Stimulated activated CD8-positive, alpha-beta memory T cell treated with anti-CD3 and anti-CD28 coated beads, Interleukin-4, amount 100 ng/mL, for 24 hours (primary cell): ENCODE measurements at places on chromosomes 1 and 21.

DNA sequence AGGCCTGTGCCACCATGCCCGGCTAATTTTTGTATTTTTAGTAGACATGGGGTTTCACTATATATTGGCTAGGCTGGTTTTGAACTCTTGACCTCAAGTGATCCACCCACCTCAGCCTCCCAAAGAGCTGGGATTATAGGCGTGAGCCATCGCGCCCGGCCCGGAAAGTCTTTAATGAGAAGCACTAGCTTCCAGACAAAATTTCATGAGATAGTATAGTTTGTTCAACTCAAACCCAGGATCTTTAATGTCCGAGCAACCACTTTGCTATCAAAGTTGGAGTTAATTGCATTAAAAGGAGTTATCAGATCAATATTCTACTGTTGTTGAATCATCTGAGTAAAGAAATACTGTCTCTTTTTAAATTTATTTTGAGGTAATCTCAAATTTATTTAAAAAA lies 4.8 kb downstream of the TSNAX start:
- no peak for DNase-seq

DNA sequence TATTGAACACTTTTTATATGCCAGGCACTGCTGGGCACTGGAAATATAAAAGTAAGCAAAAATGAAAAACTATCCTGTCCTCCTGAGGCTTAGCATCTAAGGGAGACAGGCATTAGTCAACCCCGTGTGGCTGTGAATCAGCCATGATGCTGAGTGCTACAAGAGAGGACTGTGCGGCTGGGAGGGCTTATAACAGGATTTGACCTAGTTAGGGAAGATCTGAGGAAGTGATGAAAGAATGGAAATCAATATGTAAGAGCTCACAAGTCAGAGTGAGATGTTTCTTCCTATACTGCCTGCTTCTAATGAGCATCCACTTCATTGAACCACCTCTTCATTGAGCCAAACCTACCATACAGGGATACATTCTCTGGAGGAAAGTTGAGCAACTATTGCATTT lies 15.1 kb downstream of the TRIM45 start:
- DNase-seq = no peak

DNA sequence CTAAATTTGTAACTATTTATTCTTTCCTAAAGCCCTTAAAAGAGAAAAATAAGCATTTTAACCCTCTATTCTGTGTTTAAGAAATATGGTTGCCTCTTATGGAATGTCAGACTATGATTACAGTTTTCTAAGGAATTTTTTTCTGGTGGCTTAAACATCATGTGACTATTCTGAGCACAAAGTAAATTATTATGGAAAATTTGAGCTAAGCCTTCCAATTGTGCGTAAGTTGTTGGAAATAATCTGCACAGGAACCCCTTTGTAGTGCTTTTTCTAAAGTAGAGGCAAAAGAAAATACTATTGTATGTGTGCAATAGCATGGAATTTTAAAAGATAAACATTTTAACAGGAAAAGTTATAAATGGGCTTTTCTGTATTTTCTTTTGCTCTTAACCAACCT lies 254.8 kb downstream of the PBX1 start:
- no peak for DNase-seq

- DNase-seq = no peak
Measured at GRCh38 chr1:98660940-98661543, 479 bp upstream of the SNX7 start.

DNA sequence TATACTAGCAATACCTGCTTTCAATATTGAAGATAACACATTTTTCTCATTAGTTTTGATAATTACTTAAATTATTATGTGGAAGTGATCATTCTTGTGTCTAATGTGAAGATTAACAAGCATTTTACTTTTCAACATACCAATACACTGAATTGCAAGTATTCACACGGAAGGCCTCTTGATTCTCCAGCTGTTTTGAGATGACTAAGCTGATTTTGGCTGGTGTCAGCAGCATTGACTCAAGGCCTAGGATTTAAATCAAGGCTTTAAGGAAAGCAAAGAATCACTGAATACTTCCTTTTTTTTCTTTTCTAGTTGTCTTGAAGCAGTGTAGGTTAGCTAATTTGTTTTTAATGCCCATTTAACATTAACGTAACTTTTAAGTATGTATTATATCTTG lies 373.7 kb downstream of the SRGAP2C start:
- DNase-seq = no peak

DNA sequence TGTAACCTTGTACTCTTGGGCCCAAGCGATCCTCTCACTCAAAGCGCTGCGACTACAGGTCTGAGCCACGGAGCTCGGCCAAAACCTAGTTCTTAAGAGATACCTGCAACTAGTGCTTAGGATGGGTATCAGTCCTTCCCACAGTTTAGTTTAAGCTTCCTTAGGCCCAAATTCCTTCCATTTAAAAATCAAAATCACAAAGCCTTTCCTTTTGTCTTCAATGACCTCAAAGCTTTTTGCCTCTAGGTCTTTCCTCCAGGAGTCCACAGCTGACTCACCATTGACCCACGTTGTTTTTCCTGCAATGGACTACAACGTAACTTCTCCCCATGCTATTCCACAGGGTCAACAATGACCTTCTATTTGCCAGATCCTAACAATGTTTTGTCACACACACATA lies 64.0 kb downstream of the APP start:
- no peak for DNase-seq

DNA sequence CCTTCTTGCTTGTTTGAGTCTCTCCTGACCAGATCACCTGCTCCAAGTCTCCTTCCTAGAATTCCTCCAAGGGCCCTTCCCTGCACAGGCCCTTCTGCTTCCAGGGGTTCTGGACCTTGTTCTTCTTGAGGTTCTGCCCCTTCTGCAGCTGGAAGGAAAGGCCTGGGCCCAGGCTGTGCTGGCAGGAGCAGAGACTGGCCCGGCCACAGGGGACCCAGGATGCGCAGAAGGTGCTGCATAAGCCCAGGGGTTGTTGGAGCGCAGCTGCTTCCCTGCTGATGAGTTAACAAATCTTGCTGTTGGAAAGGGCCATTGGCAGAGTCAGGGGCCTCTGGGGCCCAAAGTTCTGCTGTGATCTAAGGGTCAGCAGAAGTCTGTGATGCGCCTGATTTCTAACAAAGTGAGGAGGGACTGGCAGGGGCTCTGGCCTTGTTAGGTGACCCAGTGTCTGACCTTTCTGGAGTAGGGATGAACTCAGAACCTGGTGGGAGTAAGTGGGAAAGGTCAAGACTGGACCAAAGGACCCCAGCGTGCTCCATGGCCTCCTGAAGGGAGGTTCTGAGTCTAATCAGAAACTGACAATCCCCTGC lies 509.8 kb downstream of the PTPRU start:
- no peak for DNase-seq

GRCh38 chr1:109370712-109371340 lies 26.9 kb downstream of the SORT1 start:
- DNase-seq = no peak

DNA sequence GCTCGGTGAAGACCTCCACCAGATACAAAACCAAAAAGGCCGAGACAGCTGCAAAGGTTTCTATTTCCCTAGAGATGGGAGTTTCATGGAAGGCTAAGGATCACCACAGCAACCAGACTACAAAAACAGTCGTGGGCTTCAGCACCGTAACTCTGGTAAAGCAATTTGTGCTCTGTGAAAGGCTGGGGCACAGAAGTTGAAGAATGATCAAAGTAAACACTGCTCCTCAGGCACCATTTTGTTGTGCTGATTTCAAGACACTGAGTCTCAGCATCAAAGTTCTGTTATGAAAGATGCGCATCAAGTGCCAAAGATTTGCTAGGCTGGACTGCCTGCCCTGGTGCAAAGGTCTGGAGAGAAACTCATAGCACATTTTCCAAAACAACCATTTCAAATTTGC lies 116.2 kb downstream of the TGFBR3 start:
- no peak for DNase-seq

DNA sequence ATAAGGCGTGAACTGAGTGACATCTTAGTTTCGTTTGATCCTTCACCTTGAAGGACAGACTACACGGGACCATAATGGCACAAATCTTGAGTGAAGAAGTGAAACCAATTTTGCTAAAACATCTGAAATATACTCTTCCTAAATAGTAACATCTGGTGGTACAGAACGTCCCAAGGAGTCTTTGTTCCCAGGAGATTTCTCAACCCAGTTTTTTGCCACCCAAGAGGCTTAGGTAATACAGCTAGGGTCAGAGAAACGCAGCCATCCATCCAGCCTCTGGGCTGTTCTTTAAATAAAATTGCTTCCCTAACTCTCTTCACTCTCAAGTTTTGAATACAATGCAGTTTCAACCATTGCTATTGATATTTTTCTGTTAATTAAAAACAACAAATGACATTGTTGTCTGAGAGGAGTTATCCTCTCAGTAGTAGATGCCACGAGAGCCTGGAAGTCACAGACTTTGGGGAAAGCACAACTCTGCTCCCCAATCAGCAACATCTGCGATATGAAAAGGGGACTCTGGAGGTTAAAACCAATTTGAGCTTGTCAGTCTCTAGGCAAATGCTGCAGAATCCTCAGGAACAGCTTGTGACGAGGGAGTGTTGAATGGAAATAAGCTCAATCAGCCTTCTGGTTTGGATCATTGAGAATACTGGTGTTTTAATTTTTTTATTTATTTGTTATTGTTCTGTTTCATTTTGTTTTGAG lies 394.3 kb upstream of the ADGRL2 start:
- no peak for DNase-seq

- no peak for DNase-seq
Measured at GRCh38 chr1:53620061-53620855, 118.7 kb downstream of the GLIS1 start.

DNA sequence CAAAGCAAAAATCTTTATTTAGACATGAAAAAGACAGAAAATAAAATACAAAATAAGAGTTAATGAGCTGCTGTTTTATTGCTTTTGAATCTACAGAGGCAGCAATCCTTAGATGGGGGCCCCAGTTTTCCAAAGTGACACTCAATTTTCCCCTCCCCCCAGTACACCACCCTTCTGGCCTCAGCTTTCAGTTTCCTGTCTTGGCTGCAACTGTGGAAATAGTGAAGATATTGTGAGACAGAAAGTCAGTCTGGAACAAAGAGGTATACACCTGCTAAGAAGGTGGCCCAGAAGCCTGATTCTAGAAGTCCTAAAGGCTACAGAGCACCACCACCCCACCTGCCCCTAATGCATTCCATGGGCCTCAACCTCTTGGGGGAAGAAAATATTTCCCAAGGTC lies 1.1 kb upstream of the MTMR11 start:
- DNase-seq = no peak

DNA sequence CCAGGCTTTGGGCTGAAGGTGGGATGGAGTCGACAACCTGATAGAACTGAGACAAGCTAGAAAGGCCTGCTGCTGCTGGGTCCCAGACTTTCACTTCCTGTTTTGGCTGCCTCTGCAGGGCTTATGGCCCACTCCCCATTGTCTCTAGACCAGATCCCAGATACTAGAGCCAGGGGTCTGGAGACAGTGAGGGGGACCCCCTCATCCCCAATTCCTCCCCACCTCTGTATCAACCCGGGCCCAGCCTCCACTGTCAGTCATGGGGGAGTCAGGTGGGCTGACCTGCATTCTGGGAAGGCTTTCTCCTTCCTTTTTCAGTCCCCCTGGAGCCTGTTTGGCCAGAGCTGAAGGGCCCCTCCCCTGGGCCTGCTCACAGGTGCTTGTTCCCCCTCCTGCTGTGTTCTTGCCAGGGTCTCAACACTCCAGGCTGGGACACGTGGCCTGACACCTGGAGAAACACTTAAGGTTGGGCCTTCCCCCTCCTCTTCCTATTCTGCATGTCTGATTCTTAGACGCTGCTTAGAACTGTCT lies 18.0 kb upstream of the ETV3L start:
- no peak for DNase-seq

DNA sequence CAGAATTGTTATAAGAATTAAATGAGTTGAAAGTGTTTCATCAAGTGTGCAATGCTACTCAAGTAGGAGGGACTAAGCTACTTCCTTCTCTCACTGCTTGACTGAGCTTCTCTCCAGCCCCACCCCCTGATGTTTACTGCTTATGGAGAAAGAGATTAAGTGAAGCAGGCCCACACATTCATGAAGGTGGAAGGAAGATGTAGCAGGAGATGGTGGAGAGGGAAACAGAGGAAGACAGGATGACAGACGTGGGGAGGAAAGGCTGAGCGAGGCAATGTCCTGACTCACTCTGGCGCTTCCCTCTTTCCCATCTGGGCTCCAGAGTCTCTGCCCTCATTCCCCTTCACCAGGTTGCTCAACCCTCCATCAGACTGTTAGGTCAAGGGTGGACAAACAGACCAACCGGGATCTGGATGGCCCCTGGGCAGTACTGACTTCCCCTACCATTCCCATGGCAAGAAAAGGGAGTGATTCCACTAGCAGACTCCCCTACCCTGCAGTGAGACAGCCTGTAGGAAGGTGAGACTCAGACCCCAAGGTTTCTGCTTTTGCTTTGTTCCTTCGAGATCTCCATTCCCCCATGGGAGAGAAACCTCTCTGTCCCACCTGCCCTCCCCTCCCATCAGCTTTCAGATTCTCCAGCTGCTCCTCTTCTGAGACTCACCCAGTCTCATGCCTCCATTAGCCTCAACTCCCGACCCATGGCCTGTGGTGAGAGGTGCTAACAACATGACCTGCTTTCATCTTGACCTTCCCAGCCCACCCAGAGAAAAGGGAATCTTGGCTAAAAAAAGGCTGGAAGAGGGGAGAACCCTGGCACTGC lies 3.1 kb upstream of the ARHGEF2 start:
- DNase-seq = no peak

DNA sequence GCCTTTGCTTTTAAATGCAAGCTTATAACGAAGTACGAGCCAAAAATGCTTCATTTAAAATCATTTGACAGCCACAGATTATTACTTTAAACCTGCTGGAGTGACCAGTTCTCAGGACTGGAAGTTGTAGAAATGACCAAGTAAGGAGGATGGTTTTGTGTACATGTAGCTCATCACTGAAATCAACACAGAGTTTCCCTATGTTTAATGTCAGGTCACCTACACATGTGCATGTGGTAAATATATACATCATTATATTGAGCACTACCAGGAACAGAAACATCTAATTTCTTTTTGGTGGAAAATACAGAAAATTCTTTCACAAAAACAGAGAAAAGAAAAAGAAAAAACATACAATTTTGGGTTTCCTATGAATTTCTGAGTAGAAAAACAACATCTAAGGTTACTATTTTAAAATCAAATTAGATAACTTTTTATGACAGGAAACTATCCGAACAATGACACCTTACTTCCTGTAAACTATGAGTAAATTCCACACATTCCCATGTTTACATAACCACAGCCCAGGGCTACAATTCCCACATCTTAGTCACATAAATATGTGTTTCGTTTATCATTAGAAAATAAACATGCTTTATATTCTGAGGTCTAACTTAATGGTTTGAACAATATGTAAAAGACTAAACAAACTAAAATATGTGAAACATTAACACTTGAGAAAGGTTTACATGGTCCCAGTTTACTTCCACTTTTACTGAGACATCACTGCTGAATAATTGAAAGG lies 73.6 kb downstream of the ZNF281 start:
- DNase-seq = no peak

- DNase-seq = no peak
Measured at GRCh38 chr1:218281285-218281684, 3.8 kb upstream of the RRP15 start.

GRCh38 chr1:201761871-201762270 lies 67.1 kb upstream of the IPO9 start:
- DNase-seq = no peak
